ENCODE measurements at places on chromosomes 2 and 18.

DNA sequence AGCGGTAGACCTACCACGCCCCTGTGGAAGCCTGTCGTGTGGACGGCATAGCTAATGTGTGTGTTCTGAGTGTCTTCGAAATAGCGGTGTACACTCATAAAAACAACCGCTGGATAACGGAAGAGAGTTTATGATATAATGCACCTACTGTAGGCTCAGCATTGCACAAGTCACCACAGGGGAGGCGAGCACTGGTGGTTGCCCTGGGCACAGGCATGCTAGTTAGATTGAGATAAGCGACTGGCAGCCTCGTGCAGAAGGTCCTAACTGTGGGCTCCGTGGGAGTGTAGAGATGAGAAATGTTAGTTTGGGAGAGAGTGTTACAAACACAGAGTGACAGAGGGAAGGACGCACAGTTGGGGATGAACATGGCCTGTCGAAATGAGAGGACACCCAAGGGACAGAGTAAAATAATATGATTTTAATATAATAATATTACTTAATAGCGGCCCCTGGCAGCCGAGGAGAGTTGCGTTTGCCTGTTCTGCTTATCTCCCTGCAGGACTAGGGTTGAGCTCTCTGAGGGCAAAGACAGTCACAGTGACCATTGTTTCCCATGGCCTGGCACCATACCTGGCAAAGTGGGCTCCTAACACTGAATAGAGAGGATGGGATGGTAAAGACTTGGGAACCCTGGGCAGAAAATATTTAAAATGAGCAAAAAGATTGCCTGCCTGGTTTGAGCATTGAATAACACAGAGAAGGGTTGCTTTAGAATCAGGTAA, 204.2 kb downstream of the GBX2 start:
- no peak for DNase-seq

DNA sequence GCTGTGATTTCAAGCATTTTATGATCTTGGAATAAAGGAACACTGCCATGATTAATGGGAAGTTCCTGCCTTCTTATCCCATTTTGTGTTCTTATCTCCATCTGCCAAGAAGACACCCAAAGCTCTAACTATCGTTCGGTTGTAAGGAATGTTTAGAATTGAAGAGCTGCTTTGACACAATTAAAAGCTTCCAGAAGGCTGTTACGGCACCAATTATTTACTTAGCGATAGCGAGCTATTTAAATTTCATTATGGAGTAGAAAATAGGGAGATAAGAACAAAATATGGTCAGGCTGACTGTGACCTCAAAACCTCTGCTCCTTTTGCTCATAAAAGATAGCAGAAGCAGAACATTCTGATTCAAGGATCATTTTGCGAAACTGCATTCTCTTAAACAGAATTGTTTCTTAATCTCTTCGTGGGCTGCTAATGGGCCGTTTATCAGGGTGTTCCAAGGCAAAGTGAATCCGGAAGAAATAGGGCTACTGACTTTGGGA, 101.6 kb downstream of the SLC4A3 start:
- no peak for DNase-seq

- DNase-seq: no peak
Observed at GRCh38 chr2:38697116-38697840, 31.4 kb downstream of the GALM start.

- no peak for DNase-seq
Observed at GRCh38 chr2:196130039-196130825, 41.1 kb downstream of the STK17B start.

DNA sequence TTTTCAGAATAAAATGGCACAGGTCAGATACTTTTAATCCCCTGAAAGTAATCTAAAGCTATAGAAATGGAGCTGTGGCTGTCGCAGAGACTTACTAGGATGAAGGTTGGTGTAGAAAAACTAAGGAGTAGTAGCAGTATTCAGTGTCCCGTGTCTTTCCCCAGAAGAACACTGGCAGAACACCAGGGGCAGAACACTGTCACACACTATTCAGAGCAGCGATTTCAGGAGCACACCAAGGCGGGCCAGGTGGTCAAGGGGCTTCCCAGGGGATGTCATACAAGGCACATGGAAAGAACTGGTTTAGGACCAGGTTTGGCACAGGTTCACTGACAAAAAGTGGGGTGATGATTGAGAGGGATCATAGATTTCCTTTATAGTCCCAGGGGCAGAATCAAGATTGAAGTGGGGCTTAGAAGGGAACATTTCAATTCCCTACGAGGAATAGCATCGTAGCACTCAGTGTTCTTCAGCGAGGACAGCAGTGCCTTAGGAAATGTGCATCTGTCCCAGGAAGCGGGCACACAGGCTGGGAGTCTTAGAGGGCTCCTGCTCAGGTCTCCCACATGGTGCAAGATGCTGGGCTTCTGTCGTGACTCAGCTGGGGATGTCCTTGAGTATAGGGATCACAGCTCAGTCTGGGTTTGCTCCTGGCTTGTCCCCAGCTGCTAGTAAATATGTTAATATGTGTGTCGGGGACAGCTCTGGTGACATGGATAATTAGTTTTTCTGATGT, 22.6 kb downstream of the BCL2L11 start:
- DNase-seq: no peak

All from left hindlimb (tissue), 1 donor.